NCI-H345 (cell line): ENCODE measurements at places on chromosomes 1 and 21.
A peak's percentile ranks its signal among the peaks of the same experiment; 100 is the strongest.

GRCh38 chr1:150410582-150411101 lies 46.7 kb downstream of the RPRD2 start:
- no peak for DNase-seq

GRCh38 chr21:44867999-44868700 lies 5.3 kb downstream of the PTTG1IP start:
- no peak for DNase-seq

- DNase-seq = no peak
These were observed 30.4 kb downstream of the PIK3C2B start for GRCh38 chr1:204464187-204464631.

GRCh38 chr1:164607351-164607750 lies 48.4 kb downstream of the PBX1 start:
- DNase-seq = no peak

GRCh38 chr1:210584439-210585113 lies 255.9 kb downstream of the HHAT start:
- peak; percentile 97 for DNase-seq

GRCh38 chr1:162360237-162360873 lies 16.3 kb downstream of the SPATA46 start:
- DNase-seq = no peak

GRCh38 chr1:165036403-165036802 lies 320.1 kb downstream of the LMX1A start:
- no peak for DNase-seq

DNA sequence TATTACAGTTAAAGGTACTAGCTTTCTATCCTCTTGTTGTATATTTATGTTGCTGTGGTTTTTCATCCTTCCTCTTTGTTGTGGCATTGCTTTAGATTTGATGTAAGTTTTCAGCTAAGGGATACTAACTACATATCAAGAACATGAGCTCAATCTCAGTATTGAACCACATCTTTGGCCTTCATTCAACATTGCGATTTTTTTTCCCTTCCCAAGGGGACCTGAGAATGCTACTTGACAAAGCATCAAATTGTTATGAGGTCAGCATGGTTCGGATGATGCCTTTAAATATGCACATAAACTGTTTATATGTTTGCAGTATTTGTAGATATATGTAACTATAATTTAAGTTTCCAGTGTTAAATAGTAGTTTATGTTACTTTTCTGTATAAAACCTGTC lies 31.7 kb upstream of the GPR88 start:
- DNase-seq = no peak

DNA sequence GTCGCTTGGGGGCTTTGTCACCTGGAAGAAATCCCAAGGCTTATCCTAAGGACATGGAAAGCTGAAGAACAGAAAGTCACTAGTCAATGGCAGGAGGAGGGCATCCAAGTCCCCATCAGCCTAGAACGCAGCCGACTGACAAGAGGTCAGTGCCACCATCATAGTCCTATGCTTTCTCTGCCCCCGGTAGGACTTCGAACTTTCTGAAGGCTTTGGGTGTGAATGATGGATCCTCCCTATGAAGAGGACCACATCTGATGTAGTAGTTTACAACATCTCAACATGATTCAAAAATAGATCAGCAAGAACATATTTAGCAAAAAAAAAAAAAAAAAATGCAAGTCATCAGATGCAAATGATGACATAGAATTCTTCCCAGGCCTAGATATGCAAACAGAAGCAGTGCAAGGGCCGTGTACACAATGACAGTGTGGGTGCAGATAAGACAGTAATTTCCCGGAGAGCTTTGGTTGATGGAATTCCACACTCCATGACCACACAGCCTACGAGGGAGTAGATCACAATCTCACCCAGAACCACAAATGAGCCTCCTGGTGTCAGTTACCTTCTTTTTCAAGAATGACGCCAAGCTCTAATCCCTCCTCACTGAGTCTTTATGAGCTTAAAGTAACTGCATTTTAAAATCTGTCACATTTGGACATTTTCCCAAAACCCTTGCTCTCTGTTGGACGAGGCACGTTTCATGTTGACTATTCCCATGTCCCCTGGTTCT lies 88.2 kb downstream of the PSMG1 start:
- no peak for DNase-seq
